ENCODE measurements at places on chromosomes 12 and 14. TPM values are rescaled to one million over a fixed set of nuclear protein-coding genes. Genes with fewer than 3 reads are reported as not detected.

Gene CLEC4A
- total RNA-seq = 2.2 TPM

Gene SNW1
- 36.8 TPM for total RNA-seq

Gene SSPN
- 44.7 TPM for total RNA-seq

Gene B3GNT4
- 2.9 TPM for total RNA-seq

DNA sequence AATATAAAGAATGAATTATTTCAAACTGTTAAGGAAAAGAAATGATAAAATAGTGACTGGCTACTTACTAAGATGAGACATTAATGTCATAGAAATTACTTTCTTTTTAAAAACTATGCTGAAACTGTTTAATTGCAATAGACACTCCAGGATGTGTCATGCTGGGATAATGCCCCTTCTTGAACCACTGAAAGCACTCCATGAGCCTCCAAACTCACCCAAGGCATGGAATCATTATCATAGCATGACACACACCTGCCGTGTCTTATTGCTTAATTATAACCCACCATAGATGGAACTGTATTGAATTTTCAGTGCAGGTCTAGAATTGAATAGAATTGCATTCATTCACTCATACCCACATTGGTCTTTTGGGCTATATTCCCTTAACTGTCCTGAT lies 4.3 kb downstream of the MBIP start:
- peaks cover 18% of the 10 kb centered on the region for H3K4me1 ChIP-seq
- no peaks in the 10 kb centered on the region for H3K36me3 ChIP-seq
- no peak for DNase-seq
- no peak overlapping the region for H3K4me3 ChIP-seq
- H3K27ac ChIP-seq = no peak overlapping the region
- no peaks in the 10 kb centered on the region for H3K27me3 ChIP-seq

DNA sequence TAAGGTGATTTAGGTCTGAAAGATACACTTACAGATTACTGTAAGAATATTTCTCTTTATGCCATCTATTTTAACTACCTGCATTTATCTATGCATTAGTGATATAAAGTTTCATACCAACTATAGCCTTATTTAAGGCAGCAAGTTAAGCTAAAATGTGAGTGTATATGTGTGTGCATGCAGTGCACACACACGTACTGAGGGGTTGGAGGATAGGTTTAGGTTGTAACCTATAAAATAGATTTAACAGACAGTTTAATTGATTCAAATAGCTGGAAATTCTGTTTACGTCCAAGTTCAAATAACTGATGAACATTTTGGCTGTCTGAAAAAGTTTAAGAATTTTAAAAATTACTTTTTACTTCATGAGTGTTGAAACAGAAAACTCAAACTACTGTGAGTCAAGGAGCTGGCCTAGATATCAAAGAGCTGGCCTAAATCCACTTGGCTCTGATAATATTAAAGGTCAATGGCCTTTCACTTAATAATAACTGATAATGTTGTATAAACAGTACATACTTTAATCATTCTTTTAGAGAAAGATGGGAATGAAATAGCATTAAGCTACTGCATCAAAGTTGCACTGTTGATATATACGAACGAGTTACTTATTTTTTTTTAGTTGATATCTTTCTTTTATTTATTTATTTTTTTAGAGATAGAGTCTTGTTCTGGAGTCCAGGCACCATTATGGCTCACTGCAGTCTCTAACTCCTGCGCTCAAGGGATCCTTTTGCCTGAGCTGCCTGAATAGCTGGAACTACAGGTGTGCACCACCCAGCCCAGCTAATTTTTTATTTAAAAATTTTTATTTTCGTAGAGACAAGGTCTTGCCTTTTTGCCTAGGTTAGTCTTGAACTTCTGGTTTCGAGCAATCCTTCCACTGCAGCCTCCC lies 13.8 kb upstream of the KCNJ8 start:
- H3K36me3 ChIP-seq = no peaks in the 10 kb centered on the region
- no peaks in the 10 kb centered on the region for H3K4me1 ChIP-seq
- DNase-seq = no peak
- no peak overlapping the region for H3K4me3 ChIP-seq
- no peaks in the 10 kb centered on the region for H3K27me3 ChIP-seq
- no peak overlapping the region for H3K27ac ChIP-seq

DNA sequence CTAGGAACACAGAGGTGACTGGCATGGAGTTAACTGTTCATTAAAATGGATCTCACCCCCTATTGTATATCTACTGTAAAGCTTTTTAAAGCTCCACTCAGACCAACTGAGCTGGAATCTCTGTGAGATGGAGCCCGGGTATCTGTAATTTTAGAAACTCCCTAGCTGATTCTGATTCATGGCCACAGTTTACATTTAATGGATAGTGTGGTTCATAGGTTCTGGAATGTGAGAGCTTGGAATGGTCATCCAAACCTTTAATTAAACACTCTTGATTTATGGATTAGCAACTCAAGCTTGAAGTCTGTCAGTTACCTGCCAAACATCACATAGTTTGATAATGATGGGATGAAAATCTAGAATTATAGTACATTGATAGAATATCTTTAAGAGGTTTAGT lies 183.8 kb downstream of the SLC25A21 start:
- H3K36me3 ChIP-seq = no peaks in the 10 kb centered on the region
- H3K4me3 ChIP-seq = no peak overlapping the region
- H3K27ac ChIP-seq = no peak overlapping the region
- no peaks in the 10 kb centered on the region for H3K4me1 ChIP-seq
- no peaks in the 10 kb centered on the region for H3K27me3 ChIP-seq

DNA sequence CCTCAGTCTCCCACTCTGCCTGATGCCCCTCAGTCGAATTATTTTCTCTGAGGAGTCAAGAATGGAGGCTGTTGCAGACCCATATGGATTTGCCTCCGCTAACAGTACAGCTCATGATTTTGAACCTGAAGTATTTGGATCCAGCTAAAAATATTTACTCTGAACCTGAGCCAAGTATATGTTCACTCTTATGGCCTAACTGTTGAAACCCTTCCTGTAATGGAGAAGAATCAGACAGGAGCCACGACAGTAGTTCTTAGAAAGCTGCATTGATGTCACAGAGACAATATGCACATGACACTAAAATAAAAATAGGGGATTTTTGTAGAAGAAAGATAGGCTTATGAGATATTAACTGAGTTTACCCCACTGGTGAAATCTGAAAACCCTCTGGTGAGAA lies 1128.3 kb upstream of the FLRT2 start:
- no peaks in the 10 kb centered on the region for H3K4me1 ChIP-seq
- H3K36me3 ChIP-seq = no peaks in the 10 kb centered on the region
- H3K27me3 ChIP-seq = no peaks in the 10 kb centered on the region
- no peak overlapping the region for H3K4me3 ChIP-seq

DNA sequence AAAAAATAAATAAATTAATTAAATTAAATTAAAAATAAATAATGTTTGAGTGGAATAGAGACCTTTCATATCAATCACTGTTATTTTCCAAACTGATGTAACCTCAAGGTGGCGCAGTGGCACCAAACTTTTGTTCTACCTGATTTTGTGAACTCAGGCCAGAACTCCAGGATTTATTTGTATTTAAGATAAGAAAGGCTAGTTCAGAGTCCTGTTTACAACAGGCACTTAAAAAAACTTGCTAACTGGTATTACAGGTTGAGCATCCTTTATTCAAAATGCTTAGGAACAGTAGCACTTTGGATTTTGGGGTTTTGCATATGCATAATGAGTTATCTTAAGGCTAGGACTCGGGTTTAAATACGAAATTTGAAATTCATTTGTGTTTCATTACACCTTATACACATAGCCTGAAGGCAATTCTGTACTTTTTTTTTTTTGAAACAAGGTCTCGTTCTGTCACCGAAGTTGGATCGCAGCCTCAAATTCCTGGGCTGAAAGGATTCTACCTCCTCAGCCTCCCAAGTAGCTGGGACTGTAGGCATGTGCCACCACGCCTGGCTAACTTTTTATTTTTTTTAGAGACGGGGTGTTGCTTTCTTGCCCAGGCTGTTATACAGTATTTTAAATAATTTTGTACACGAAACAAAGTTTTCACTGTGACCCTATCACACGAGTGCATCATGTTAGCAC lies 32.4 kb downstream of the YY1 start:
- no peak for DNase-seq
- H3K4me1 ChIP-seq = peaks cover 25% of the 10 kb centered on the region
- H3K4me3 ChIP-seq = no peak overlapping the region

- no peak overlapping the region for H3K27ac ChIP-seq
- no peak for DNase-seq
- peaks cover 11% of the 10 kb centered on the region for H3K4me1 ChIP-seq
- H3K36me3 ChIP-seq = no peaks in the 10 kb centered on the region
Measured at GRCh38 chr12:65496617-65497016, 218.1 kb downstream of the MSRB3 start.

DNA sequence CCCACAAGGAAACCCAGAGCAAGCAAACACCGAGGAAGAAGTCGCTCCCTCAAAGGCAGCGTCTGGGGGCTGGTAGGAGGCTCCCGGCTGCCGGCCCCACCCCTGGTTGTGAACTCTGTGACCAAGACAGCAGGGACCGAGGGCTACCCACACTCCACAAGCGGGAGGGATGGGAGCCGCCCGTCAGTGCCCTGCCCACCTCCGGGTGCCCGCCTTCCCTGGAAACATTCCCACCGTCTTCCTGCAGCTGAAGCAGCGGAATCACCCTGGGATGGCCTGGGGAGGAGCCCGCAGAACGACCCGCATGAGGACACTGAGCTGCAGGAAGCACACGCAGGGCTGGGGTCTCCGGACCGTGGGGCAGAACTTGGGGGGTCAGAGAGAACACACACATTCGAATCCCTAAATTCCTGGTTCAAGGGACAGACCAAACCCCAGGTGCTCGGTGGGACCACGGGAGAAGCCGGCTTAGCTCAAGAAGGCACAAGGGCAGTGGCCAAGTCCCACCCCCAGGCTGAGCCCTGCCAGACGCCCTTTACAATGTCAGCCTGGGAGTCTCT lies 33.5 kb upstream of the C14orf180 start:
- no peak overlapping the region for H3K27ac ChIP-seq
- H3K27me3 ChIP-seq = no peaks in the 10 kb centered on the region
- peaks cover 10% of the 10 kb centered on the region for H3K4me1 ChIP-seq
- DNase-seq = no peak
- no peaks in the 10 kb centered on the region for H3K36me3 ChIP-seq

DNA sequence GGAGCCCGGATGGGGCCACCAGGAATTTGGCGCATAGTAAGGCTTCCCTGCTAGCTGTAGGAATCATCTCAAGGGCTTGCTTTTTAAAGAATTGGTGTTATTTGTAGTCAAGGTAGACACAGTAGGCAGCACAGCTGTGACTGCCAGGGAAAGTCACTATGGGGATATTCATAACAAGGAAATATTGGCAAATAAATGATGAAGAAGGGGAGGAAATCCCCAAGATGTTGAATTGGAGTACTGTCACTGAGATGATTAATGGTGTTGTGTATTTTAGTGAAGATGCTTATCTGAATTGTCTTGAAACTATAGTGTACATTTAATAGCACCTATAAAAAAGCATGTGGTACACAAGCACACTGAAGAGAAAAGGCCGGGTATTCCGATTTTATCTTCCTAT lies 118.9 kb downstream of the NPAS3 start:
- no peaks in the 10 kb centered on the region for H3K27me3 ChIP-seq
- H3K4me1 ChIP-seq = no peaks in the 10 kb centered on the region
- H3K4me3 ChIP-seq = no peak overlapping the region
- no peak for DNase-seq
- no peaks in the 10 kb centered on the region for H3K36me3 ChIP-seq

- no peaks in the 10 kb centered on the region for H3K4me1 ChIP-seq
- H3K27ac ChIP-seq = no peak overlapping the region
- H3K4me3 ChIP-seq = no peak overlapping the region
Measured at GRCh38 chr12:50753232-50753769, 10.6 kb upstream of the ATF1 start.

- H3K36me3 ChIP-seq = no peaks in the 10 kb centered on the region
- no peaks in the 10 kb centered on the region for H3K27me3 ChIP-seq
- H3K4me1 ChIP-seq = no peaks in the 10 kb centered on the region
- no peak for DNase-seq
- no peak overlapping the region for H3K27ac ChIP-seq
- no peak overlapping the region for H3K4me3 ChIP-seq
Measured at GRCh38 chr12:29110506-29111442, 38.3 kb upstream of the FAR2 start.

DNA sequence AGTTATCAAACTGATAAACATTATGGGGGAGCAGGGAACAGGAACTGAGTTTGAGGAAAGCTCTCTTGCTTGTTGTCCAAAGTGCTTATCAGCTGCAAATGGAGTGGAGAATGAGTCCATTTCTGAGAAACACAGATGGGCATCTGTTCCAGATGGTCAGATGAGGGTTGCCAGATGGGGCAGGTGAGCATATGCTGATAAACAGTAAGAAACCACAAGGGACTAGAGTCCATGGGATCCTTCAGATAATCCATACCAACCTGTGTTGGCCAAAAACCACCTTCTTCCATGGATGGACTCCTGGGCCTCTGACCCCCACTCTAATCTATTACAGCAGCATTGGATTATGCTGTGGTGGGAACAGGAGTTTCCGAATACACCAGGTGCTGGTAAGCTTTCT lies 38.3 kb downstream of the GNS start:
- no peaks in the 10 kb centered on the region for H3K36me3 ChIP-seq
- no peaks in the 10 kb centered on the region for H3K27me3 ChIP-seq
- H3K4me1 ChIP-seq = no peaks in the 10 kb centered on the region
- no peak for DNase-seq

DNA sequence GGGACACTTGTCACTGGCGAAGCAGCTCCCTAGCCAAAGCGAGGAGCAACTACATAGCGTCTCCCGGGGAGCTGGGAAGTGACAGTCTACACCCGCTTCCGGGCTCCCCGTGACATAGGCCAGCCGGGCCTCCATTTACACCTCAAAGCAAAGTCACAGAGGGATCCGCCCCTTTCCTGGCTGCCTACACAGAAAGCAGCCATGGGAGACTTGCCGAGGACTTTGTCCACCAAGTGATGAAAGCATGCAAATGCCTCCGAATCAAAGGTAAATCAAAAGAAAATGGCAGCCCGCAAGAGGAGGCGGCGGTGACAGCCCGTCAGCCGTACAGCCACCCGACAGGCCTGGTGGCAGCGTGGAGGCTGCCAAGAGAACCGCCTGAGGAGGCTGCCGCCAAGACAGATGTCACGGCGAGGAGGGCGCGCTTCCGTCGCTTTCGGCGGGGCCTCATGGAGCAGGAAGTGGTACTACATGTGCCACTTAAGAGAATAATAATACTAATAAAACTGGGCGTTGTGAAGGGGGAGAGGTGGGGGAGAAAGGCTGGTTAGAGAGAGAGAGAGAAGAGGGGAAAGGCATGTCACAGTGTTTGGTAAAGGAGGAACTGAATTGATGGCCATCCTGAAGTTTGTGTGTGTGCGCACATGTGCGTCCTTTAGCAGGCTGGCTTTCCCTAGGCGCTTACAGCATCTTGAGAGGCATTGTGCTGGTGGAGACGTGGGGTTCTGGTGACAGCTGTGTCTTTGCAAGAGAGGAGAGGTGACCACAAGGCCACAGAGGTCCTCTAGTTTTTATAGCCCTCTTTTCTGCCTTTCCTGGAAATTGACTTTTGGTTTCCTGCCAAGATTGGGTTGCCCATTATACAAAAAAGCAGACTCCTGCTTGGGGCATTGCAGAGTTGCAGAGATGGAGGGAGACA lies 661.7 kb downstream of the VRK1 start:
- H3K4me1 ChIP-seq = peaks cover 11% of the 10 kb centered on the region
- no peak overlapping the region for H3K27ac ChIP-seq
- H3K36me3 ChIP-seq = no peaks in the 10 kb centered on the region
- H3K27me3 ChIP-seq = no peaks in the 10 kb centered on the region

Measured in vagina (tissue), 2 donors.